ENCODE measurements at places on chromosomes 13 and 19.

DNA sequence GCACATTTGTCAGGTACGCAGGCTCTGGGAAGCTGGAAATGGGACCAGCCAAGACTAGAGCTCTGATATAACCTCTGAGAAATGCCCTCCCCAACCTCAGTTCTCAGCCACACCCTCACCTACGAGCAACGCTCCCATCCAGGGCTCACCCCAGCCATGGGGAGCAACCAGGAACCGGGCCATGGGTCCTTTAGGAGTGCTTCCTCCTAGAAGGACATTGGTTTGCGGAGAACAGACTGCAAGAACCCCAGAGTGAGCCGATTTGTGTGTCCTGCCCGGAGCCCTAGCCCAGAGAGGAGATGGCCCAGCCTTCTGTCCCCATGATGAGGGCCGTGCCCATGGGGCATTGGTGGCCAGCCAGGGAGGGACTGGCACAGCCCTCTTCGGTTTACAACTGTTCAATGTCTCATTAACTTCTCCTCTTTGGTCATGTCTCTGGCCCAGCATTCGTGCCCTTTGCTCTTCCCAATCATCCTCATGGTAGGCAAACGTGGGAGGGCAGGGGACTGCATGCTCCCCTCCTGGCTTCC lies 32.9 kb upstream of the IGSF23 start:
- DNase-seq, result no peak

DNA sequence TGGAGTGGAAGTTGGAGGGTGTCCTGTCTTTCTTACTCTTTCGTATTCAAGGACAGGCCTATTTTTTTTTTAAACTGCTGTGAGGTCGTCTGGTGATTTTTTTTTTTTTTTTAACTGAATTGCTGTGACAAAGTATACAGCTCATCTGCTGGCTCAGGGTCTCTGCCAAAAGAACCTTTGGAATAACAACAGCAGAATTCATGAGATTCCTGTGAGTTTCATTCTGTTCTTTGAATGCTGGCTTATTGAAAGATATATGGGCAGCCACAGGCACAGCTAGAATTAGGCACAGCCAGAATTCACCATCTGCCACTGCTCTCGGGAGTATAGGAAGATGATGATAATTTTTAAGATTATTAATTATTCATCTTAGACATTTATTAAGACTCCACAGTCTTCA lies 21.4 kb upstream of the FRY start:
- DNase-seq, result no peak

DNA sequence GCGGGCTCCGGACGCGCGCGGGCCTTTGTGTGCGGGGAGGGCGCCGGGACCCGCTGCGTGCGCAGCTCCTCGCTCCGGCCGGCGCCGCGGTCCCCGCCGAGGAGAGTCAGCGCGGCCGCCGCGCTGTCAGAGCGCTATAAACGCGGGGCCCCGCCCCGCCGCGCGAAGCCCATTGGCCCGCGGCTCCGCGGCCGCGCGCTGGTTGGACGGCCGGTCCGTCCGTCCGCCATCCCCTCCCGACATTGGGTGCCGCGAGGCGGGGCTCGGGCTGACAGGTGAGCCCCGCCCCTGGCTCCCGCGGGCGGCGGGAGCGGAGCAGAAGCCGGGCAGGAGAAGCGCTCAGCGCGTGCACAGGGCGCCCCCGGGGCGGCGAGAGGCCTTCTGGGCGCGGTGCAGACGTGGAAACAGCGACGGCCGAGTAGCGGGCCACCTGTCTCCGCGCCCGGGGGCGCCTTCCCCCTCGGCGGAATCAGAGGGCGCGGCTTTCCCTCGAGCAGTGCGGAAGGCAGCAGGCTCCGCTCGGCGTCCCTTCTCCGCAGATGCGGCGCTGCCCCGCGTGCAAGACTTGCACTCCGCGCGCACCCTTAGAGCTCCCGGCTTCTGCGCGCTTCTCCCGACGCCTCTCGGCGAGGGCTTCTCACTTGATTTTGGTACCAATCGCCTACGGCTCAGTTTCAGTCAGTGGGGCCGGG lies at the start of gene EFNB2:
EFNB2 (minus strand) TSS at position 111 of the 692 bp plus-strand sequence. CDS start 698 bp downstream, outside the sequence.
- DNase-seq, result peak; percentile 91

GRCh38 chr19:44644402-44645016 lies 799 bp downstream of the PVR start:
- DNase-seq, result peak; percentile 13
